ENCODE measurements at places on chromosomes 16 and 17.
A peak's percentile ranks its signal among the peaks of the same experiment; 100 is the strongest.

DNA sequence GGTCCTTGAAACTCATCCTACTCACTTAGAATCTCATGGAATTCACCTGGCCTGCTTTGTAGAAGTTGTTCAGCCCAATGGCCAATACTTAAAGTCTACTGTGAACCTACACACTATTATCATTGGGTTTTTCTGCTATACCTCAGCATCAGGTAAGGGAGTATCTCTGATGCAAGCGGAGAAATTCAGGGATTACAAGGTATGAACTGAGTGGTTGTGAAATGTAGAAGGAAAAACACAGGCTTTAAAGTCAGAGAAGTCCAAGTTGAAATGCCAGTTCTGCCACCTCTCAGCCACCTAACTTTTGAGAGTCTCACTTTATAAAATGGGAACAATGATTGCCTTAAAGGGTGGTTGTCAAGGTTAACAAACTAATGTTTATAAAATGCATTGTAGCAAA is 31.0 kb downstream of the COX11 start:
- no peak for DNase-seq

DNA sequence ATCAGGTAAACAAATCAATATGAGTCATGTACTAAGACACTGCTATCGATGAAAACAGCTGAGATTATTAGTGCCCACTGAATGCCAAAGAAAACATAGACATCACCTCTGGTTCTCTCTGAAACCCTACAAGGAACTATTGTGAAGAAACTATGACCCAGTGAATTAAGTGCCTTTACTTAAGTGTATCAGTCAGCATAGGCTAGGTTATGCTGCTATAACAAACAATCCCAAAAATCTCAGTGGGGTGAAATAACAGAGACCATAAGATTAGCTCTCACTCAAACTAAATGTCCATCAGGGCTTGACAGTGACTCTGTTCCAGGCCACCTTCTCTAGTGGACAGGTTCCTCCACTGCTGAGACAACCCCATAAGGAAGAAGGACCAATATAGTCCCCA is 57.7 kb upstream of the KDM8 start:
- no peak for DNase-seq

- peak; percentile 70 for DNase-seq
Observed at GRCh38 chr16:15765880-15766279, 90.9 kb downstream of the MYH11 start.

DNA sequence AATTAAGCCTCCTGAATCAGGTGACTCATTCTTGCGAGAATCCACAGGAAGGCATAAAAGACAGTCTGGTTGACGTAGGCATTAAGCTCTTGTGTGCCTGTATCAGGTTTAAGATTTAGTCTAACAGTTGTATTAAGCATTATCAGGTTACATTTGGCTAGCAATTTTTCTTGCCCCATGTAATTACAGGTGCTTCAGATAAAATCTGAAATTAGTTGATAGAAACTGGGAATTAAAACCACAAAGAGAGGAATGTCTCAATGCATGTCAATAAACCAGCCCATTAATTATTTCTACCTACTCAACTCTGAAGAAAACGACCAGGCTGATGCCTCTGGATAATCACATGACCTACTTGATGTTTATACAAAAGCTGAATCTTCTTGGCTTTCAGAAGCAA is 217.2 kb downstream of the CA10 start:
- no peak for DNase-seq

DNA sequence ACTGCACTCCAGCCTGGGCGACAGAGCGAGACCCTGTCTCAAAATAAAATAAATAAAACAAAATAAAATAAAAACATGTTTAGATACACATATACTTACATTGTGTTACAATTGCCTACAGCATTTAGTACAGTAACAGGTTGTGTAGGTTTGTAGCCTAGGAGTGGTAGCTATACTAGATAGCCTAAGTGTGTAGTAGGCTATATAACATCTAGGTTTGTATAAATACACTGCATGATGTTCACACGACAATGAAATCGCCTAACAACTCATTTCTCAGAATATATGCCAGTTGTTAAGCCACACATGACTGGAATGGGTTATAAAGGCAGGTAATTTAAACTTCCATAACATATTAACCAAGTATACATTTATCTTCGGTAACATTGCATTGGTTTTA is 90.6 kb downstream of the TUBD1 start:
- DNase-seq: no peak

- DNase-seq: no peak
Observed at GRCh38 chr17:20276421-20276820, 190.9 kb downstream of the LGALS9B start.

DNA sequence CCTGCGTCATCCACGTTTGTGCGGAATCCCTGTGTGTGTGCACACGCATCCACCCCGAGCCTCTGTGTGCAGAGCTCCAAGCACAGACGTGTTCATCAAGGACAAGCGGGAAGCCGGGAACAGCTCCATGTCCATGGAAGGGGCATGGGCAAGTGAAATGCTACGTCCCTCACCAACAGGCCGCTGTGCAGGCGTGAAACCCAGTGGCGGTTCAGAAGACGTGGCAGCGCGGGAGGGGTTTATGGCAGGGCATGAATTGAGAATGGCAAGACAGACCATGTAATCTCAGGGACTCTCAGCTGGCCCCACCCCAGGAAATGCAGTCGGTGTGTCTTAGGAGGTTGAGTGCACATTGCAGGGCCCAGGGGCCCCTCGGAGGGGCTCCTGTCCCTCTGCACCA is 52.7 kb downstream of the TBC1D16 start:
- no peak for DNase-seq

DNA sequence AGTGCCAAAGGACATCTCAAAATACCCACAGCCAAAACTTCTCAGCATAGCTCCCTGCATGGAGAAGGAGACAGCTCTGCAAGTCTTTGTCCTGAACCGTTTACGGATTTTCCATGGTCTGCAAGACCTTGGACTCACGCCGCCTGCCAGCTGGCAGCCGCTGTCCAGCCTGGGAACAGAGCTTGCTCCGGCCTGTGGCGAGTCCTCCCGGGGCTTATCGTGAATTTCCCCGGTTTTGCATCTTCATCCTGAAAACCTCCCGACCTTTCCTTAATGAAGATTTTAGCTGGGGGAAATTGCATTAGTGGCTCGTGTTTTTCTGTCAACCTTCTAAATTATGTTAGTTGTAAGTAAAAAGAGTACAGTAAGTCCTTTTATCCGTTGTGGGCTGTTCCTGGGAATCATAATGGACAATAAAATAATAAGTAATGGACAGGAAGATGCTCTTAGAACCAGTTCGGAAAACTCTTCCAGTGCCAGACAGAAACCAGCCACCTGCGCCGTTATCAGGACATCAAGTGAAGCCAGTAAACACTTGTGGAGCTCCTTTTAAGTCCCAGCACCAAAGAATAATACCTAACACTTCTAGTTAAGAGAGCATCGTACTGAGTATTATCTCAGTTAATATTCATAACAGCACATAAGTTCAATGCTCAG is 112.4 kb upstream of the NOL11 start:
- DNase-seq: no peak

DNA sequence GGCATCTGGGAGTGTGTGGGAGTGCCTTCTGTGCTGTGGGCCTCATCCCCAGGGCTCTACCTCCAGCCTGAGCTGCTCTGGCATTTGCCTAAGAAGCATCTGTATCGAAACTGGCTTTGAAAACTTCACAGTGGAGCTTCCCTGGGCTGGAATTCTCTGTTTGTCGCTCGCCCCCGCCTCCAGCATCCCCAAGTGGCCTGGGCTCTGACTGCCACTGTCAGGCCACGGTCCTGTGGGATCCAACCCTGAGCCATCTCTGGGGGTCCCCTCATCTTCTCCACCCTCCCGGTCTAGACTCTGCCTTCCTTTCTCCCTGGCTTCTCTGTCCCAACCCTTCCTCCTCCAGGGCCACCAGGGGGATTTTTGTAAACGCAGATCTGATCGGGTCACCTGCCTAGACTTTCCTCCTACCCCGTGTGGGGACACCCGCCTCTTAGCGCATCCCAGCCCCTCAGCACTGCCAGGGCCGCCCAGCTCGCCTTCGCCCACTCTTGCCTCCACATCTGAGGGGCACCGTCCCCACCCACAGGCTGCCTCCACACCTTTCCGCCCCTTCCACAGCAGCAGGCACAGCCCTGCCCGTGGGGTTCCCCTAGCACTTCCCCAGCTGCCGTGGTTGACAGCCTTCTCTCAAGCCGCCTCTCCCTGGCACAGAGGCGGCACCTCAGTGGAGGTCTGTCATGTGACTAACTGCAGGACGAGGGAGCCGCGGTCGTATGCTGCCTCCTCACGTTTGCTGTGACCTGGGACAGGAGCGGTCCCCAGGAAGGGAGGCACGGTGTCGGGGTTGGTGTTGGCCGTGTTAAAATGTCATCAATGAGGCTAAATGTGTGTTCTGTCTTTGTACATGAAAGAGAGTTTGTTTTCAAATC is 12.0 kb downstream of the TBC1D24 start:
- DNase-seq: no peak

- DNase-seq: no peak
Observed at GRCh38 chr17:40561871-40562611, 3.2 kb downstream of the CCR7 start.

GRCh38 chr17:40750391-40750790 is 4.7 kb downstream of the KRT25 start:
- no peak for DNase-seq

- no peak for DNase-seq
Observed at GRCh38 chr16:84098939-84099338, 17.8 kb downstream of the MBTPS1 start.

Data from AG08395 (cell line).